ENCODE measurements at places on chromosomes 11 and 22.

- ATAC-seq = no peak
These were observed 17.7 kb downstream of the APLP2 start for GRCh38 chr11:130087294-130087926.

DNA sequence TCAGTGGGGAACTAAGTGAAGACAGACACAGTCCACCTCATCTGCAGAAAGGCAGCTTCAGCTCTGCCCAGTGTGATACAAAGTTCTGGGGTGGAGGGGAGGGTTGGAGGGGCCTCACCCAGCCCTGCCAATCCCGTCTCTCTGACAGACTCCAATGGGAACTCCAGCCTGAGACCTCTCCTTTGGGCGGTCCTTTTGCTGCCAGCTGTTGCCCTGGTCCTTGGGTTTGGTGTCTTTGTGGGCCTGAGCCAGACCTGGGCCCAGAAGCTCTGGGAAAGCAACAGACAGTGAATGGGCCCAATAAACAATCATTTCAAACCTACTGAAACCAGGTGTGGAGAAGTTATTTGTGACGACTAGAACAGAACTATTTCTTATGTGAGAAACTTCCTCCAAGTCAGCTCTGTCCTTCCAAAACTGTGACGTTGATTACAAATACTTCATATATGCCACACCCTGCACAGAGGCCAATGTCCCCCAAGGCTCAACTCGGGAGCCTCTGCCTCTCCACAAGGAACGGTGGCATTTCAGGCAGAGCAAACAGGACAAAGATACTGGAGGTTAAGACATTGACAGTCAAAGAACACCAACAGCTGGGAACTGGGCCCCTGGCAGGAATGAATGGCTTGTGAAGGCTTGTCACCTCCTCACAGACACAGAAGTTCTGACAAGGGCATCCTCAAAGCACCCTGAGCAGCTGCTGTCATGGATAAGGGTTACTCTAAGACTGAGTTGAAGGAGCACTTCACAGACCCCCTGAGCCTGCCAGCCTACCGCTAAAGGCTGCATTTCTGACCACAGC, 8.2 kb downstream of the ZP1 start:
- ATAC-seq = no peak

GRCh38 chr22:41862530-41863266, 29.8 kb downstream of the SREBF2 start:
- peak; percentile 77 for ATAC-seq

DNA sequence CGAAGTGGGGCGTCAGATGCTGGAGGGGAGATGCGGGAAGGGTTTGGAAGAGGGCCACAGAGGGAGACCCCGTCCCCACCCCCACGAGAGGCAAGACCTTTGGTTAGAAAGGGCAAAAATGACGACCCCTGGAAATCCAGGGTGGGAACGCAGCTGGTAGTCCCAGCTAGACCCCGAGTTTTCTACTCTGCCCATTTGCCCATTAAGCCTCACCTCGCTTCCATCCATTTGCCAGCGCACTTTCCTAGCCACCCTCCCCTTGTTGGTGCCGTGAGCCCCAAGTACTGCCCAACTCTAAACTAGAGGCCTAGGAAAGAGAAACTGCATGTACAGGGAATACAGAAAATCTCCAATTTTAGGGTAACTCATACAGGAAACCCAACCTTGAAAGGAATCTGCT, 370 bp downstream of the DDX25 start:
- no peak for ATAC-seq

DNA sequence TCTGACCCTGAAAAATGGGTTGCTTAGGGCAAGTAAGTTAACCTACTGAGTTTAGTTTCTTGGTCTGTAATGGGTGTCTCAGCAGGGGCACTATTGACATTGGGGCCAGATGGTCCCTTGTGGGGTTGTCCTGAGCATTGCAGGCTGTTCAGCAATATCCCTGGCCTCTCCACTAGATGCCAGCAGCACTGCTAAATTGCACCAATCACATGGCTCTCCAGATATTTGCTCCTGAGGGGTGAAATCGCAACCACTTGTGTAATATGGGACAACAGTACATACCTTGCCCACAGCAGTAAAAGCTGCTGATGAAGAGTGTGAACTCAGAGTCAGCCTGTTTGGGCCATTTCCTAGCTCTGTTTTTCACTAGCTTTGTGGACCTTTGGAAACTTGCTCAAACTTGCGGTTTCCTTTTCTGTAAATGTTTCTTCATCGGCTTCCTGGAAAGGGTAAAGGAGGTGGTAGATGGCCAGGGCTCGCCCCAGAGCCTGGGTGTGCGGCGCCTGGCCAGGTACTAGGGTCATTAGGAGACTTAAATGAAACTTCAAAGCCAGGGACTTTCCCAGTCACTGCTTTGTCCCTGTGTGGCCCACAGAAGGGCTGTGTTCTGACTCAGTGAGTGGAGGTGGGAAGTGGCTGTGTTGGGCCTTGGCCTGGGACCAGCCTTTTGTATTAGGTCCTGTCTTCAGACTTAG, 13.0 kb downstream of the NCF4 start:
- ATAC-seq = peak; percentile 95

GRCh38 chr11:99015634-99016454, 4.9 kb upstream of the CNTN5 start:
- no peak for ATAC-seq

- ATAC-seq = no peak
These were observed 37.2 kb upstream of the CSNK2A3 start for GRCh38 chr11:11390068-11390771.

- no peak for ATAC-seq
These were observed 226.0 kb upstream of the ANO3 start for GRCh38 chr11:26105762-26106423.

GRCh38 chr11:16993495-16993894, 20.7 kb downstream of the PLEKHA7 start:
- no peak for ATAC-seq

Data from activated T-helper 17 cell treated with anti-CD3 and anti-CD28 coated beads, Interleukin-2, amount 50 U/mL, for 72 hours (primary cell).